Upper lobe of right lung (tissue), 1 donor: ENCODE measurements at places on chromosomes 6 and 20.
A peak's percentile ranks its signal among the peaks of the same experiment; 100 is the strongest.

DNA sequence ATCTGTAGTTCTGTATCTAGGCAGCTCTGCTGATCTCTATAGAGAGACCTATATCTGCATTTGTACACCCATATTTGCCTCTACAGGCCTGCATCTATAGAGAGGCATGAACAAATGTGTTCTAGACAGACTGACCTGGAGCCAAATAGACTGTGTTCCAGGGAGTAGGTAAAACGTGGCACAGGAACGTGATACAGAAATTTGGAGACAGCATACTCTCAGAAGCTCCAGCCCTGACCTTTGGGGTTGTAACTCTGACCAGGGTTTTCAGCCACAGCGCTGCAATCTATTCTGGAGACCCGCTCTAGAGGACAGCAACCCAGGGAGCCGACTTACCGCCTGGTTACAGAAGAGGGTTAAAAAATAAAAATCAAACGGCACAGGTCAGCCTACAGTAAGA lies 983 bp downstream of the RBBP9 start:
- no peak for DNase-seq

- DNase-seq: peak; percentile 74
These were observed 21.9 kb upstream of the CHMP4B start for GRCh38 chr20:33789109-33789857.

DNA sequence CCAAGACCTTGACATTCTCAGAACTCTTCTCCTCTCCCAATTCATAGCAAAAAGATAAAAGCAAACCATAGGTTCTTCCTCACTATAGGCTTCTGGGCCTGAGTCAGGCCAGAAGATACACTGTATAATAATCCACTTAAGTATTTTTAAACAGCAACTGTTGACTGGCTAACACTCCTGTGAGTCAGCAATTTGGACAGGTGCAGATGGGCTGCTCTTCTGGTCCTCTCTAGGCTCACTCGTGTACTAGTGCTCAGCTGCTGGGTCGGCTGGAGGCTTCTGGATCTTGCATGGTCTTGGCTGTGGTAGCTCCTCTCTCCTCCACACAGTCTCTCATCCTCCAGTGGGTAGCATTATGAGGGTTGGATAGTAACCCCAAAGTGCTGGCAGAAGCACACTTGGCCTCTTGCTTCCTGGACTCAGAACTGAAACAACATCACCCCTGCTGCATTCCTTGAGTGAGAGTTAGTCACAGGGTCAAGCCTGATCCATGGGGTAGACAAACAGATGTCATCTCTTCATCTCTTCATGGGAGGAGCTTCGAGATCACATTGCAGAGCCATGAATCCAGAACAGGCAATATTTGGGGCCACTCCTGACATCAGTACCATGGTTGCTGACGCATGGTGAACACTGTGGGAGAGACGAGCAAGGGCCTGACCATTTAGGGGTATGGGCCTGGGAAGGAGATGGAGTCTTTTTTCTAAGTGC lies 86.9 kb downstream of the C6orf118 start:
- DNase-seq: no peak

GRCh38 chr20:53937339-53937741 lies 133.1 kb downstream of the BCAS1 start:
- no peak for DNase-seq

DNA sequence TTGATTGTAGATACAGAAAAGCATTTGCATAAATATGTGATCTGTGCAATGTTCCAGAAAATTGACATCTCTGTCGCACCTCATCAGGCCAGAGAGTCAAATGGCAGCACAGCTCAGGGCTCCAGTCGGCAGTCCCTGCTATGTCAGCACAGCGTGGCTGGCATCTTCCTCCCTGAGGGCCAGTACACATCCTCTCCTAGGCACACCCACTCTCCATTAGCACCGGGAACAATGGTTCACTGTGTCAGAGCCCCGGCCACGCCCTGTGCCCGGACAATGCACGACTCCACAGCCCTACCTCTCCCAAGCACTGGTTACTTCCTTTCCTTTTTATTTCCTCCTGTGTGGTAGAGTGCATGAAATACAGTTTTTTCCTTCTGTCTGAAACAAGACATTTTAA lies 114.9 kb downstream of the FOXC1 start:
- DNase-seq: no peak

DNA sequence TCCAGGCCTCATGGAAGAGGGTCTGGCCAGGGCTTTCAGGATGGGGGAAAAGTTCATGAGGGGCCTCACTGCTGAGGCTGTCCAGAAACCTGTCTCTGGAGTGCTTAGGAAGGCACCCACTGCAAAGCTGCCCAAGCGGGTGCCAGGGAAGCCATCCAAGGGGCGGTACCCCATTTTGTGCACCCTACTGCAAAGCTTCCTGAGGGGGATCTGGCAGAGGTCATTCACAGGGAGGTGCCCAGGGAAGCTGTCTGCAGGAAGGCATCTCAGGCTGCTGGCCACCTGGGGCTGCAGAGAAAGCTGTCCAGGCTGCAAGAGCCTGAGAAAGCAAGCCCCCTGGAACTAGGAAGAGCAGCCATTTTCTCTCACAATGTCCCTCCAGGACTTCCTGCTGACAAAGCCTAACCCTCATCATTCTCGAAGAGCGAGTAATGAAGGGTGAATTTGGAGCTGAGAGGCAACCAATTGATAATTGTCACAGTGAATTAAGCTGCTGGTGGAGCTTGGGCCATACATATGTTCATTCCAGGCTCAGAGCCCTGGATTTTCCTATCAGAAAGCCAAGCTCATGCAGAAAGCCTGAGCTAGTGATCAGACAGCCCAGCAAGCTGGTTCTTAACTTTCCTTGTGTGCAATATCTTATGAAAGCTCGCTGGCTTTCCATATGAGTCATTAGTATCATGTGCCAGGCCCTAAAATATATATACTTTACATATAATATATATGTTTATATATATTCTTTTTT lies 62.2 kb upstream of the SLC22A16 start:
- DNase-seq: no peak

DNA sequence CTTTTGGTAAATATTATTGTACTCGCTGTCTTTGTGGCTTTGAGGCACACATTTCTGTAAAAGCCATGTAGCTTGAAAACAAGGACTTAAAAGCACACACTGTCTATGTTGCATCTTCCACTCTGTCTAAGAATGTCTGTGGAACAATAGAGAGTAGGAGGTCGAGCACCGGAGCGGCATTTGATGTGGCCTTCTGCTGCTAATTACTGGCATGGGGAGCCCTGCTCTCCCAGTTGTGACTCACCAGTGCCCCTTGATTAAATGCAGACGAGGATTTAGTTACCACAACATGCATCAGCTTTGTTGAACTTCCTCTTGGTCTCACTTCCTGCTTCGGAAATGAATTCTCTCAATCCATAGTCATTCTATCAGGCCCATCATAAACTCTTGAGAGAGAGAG lies 680.7 kb upstream of the SLC35B3 start:
- DNase-seq: no peak

GRCh38 chr6:53811082-53811481 lies 16.3 kb downstream of the LRRC1 start:
- peak; percentile 70 for DNase-seq

- DNase-seq: no peak
These were observed 502.1 kb downstream of the PKHD1 start for GRCh38 chr6:51585264-51585663.

- DNase-seq: no peak
These were observed 10.7 kb upstream of the HDDC2 start for GRCh38 chr6:125312478-125312877.

DNA sequence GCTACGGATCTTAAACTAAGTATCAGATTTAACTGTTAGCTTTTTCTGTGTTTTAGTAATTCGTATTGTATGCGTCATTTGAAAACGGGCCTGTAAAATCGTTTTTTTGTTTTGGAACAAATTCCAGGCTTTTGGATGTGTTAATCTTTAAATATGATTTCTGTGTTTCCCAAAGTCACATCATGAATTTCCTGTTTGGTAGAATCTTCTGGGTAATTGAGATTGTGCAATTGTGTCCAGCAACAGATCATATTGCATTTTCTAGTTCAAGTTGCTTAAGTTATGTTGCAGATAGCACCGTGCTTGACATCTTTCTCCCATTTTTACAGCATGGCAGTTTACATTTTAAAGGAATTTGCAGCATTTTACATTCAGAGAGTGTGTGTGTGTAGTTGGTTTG lies 1.9 kb downstream of the MAPK14 start:
- DNase-seq: no peak

DNA sequence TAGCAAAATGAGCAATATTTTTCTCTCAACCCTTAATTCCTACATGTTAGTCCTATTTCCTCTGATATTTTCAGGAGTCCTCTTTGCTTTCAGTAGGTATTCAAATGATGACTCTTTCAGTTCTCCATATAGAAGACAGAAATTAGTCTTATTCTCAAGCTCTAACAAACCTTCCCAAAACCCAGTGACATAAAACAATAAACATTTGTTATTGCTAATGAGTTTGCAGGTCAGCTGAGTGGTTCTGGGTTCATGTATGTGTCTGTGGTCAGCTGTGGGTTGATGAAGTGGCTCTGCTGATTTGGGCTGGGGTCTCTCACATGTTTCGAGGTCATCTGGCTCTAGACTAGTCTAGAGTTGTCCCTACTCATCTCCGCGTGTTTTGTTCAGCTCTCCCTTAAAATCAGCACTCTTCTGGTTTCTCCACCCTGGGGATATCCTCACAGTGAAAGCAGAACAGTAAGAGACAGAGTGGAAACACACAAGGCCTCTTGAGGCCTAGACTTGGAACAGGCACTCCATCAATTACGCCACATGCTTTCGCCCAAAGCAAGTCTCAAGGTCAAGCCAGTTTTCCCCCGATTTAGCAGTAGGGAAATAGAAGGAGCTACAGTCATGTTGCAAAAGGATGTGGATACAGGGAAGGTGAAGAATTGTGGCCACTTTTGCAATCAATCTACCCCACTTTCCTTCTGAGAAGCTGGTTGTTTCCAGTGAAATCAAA lies 273.0 kb downstream of the PLCB1 start:
- DNase-seq: no peak

DNA sequence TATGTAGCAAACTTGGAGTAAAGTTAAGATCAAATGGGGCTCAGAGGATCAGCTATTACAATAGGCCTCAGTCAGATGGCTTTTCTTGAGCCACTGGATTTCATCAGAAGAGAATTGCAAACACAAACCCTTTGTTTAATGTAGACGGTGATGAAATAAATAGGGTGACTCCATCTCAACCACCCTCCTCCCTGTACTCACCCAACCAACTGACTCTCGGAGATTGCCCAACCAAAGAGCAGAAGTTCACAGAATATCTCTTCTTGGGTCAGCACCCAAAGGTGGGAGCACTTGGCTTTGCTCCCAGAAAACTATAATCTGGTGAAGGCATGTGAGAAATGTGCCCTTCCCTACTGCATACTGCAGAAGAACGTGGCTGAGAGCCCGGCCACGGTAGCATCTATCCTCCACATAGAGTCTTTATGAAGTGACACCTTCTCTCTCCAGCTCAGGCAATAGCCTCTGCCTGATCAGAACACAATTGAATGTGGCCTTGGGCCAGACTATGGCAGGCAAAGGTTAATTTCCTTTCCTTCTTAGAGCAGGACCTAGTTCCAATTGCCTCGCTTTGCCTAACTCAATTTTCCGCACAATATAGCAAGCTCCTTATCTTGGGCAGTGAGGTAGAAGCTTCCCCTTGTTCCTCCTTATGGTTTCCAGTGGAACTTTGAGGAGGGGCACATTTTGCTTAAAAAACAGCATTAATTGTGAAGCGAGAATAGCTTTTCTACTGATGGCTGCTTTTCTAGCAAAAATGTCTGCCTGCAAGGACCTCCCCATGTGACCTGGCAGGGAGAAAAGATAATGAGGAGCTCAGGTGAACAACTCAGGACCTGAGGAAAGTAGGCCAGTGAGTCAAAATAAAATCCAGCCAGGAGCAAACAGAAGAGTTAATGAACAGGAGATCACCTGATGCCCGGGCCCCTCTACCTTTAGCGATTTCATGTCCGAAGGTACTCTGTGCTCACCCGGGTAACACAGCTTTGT lies 79.4 kb downstream of the GFOD1 start:
- no peak for DNase-seq

DNA sequence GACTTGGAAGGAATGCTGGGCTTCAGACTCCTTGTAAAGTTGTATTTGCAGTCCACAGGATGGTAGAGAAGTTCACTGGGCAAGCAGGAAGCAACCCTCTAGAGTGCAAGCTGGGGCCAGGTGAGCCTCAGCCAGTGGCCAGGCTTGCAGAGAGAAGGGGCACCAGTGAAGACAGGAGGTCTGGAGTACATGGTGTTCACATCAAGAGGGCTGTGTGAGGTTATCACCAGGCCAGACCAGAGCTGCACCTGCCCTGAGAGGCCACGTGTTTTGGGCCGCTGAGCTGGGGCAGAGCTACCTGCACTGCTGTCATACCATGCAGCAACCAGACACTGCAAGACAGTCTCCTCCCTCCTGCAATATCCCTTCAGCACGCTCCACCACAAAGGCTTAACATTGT lies 79.0 kb downstream of the SH3BGRL2 start:
- DNase-seq: no peak

DNA sequence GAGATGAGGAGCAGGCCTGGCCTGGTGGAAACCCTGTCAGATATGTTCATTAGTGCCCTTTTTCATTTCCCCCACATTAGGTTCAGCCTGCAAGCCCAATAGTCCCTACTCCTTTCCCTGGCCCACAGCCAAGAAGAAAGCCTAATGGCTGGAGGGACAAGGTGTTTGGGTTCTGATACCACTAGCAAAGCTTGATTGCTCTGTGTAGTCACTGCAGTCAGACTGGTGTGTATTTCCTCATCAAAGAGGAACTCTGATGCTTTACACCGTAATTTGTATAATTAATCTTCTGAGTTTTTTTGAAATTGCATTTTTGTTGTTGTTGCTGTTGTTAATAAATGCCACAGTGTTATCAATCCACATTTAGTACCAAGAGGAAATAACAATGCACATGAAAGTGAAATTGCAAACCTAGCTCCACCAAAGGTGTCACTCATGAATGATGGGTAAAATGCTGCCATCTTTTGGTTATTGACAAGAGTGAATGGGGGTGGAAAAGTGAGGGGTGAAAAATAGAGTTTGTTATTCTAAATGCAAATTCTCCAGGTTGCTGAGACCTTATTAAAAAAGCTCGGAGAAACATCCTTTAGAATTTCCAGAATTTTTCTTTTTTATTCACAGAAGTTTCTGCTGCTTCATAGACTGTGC lies 320.2 kb upstream of the POU3F2 start:
- no peak for DNase-seq

GRCh38 chr6:39393075-39393474 lies 70.6 kb upstream of the KCNK16 start:
- no peak for DNase-seq

- no peak for DNase-seq
These were observed 1361.8 kb upstream of the CITED2 start for GRCh38 chr6:140736231-140736630.

GRCh38 chr6:12749531-12750379 lies 33.2 kb downstream of the PHACTR1 start:
- DNase-seq: no peak

- no peak for DNase-seq
These were observed 29.1 kb upstream of the YWHAB start for GRCh38 chr20:44856442-44856841.

GRCh38 chr6:168599118-168599494 lies 158.1 kb downstream of the SMOC2 start:
- no peak for DNase-seq

- DNase-seq: no peak
These were observed 16.1 kb downstream of the FBXL4 start for GRCh38 chr6:98931696-98932095.

- peak; percentile 68 for DNase-seq
These were observed 26.2 kb downstream of the TTBK1 start for GRCh38 chr6:43269273-43270007.

- DNase-seq: no peak
These were observed 49.7 kb upstream of the IFNGR1 start for GRCh38 chr6:137268911-137269310.
